Gastrocnemius medialis (tissue), 4 donors: ENCODE measurements at places on chromosomes 3 and 15. TPM values are rescaled to one million over a fixed set of nuclear protein-coding genes. Genes with fewer than 3 reads are reported as not detected.

The SPATA12 gene
- not detected for total RNA-seq

The IL20RB gene
- total RNA-seq, result 0.38 TPM

The FOXL2NB gene
- not detected for total RNA-seq

The ITIH4 gene
- 14.3 TPM for total RNA-seq

- no peak for DNase-seq
Observed at GRCh38 chr15:74384566-74384880, 17.1 kb upstream of the CYP11A1 start.

- DNase-seq, result no peak
Observed at GRCh38 chr3:123696808-123697207, 112.0 kb upstream of the HACD2 start.

DNA sequence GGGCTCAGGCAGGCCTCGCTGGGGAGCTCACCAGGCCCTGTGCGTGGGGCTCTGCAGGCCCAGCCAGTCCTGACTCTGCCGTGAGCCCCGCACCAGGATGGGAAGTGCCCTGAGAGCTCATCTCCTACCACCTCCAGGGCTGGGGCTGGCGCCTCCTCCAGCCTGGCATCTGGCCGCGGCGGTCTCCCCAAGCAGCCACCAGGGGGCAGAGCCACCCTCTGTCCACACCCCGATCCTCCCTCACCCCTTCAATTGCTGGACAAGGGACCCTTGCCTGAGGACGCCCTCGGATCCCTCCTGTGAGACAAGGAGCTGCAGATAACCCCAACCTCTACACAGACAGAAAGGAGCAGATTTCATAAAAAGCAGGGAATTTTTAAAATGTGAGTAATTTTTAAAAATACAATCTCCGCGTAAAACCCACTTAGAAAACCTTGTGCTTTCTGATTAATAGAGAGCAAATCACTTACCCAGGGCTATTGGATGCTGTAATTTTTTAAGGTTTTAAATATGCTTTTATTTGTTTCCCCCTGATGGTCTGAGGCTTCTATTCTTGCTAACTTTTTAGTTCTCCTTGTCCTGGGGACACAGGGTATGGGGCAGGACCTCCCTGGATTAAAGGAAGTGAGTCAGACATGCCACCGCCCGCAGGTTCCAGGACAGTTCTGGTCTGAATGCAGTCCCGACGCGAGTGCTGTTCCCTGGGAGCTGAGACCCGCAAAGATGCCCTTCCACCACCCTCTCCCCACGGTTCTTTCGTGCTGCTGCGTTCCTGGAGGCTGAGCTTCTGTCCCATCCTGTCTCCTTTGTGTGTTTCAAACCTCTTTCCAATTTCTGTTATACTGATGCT is 52.3 kb upstream of the CHRNA7 start:
- DNase-seq, result no peak

DNA sequence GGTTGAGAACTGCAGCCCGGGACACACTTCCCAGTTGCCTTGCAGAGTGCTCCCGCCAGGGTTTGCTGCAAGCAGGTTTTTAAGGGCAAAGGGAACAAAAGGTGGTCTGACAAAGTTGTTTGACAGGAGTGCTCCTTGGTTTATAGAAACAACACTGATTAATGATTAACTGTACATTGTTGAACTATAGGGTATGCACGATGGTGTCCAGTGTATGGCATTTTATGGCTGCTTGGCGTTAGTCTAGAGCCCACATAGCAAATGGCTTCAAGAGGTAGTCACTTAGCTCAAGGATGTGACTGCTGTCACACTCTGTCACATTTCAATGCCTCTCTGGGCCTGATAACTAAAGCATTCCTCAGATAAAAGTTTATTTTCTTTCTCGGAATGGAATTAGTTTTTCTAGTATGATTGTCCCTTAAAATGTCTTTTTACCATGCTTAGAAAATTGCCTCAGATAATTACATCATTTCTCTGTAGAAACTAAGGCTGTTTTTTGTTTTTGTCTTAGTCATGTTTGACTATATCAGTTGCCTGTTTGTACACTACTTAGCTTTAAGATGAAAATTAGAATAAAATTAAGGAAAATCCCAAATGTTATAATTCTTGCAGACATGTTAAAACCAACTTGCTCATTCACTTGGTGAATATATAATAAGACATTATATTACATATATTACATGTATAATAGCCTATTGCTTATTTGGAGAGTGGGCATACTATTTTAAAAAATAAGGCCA is 61.3 kb upstream of the GATM start:
- DNase-seq, result no peak

DNA sequence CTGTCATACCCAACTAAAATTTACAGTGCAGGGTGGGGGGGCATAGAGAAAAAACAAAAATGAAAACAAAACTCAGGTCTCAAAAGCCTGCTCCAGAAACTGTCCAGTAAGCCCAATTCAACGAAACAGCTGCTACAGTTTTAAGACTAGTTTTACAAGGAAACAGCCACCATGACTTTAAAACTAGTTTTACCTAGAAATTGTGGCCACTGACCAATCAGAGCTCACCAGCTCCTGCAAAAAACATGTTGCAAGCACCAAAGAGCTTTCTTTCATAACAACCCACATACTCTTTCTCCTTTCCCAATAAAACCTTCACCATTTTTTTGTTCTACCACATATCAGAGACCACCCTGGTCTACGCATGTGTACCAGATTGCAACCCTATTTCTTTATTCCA is 7.3 kb upstream of the CFAP91 start:
- DNase-seq, result no peak

- DNase-seq, result no peak
Observed at GRCh38 chr3:117963858-117964257, 1070.8 kb downstream of the IGSF11 start.

DNA sequence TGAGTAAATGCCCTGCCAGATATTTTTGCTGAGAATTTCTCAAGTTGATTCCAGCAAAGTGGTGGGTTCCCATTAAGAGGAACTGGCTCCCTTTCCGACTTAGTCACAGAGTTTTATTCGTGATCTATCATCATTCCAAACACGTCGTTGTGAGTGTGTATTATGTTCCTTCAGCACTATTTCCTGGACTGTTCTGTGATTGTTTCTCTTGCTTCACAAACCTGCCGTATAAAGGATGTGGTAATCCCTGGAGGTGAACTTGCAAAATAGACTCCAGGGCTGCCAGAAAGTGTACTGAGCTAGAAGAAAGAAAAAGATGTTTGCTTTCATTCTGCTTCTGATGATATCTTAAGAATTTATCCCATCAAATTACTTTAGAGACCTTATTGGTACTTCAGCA is 14.5 kb upstream of the CAPN3 start:
- DNase-seq, result peak; percentile 70

GRCh38 chr3:172658344-172659245 is 52.3 kb downstream of the NCEH1 start:
- no peak for DNase-seq

DNA sequence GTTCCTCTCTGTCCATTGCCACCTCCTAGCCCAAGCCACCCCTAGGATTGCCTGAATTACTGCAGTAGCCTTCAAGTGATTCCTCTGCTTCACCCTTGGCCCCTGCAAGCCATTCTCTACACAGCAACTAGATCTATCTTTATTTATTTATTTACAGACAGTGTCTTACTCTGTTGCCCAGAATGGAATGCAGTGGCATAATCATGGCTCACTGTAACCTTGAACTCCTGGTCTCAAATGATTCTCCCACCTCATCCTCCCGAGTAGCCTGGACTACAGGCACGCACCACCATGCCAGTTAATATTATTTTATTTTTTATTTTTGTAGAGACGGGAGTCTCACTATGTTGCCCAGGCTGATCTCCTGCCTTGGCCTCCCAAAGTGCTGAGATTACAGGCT is 1.9 kb upstream of the JAGN1 start:
- DNase-seq, result no peak

- no peak for DNase-seq
Observed at GRCh38 chr3:40876009-40876408, 323.3 kb upstream of the CTNNB1 start.

DNA sequence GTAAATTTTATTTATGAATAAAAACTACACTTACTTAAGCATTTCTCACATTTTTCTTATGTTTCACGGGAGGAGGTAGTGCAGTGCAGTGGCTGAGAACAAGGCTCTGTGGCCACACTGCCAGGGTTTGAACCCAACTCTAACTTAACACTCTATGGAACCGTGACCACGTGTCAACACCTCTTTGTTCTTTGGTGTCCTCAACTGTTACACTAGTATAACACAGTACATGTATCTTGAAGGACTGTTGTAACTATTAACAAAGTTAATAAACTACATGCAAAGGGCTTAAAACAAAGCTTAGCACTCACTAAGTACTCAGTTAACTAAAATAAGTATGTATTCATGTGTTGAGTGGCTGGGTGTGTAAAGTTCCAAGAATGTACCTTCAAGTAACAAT is 19.5 kb downstream of the CD47 start:
- DNase-seq, result no peak

- no peak for DNase-seq
Observed at GRCh38 chr3:166243511-166243910, 406.3 kb upstream of the BCHE start.

DNA sequence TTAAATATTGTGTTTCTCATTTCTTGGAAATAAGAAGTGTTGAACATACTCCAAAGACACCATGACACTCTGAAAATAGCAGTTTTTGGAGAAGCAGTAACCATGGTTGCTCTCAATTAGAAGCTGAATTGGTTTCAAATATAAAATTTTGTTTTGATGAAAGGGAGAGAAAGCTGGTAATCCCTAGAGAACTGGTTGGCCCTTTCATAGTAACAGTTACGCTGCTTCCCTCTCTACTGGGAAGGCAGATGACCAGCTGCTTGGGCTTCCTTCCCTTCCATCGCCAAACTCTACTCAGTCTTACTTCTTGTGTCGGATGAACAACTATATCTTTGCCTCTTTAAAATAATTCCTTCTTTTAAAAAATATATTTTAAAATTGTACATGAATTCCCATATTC is 19.2 kb downstream of the LARS2 start:
- no peak for DNase-seq

GRCh38 chr3:134003066-134003465 is 26.7 kb downstream of the SLCO2A1 start:
- no peak for DNase-seq

DNA sequence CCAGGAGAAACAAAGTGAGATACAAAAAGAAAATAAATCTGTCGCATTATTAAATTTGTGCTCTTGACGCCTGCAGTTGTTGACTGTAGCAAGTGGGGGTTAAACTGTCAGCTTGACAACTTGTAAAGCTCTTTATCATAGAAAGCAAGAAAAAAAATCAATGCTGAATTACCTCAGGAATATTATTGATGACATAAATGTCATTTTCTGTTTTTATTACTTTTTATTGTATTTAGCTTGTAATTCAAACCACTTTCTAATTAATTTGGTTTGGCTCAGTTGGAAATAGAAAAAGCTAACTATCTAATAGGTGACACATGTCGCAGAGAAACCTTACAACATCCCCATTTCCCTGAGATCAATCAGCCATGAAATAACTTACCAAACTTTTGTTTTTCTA is 195.3 kb downstream of the CDIN1 start:
- DNase-seq, result no peak
